ENCODE measurements at places on chromosomes 4 and X. TPM values are rescaled to one million over a fixed set of nuclear protein-coding genes. Genes with fewer than 3 reads are reported as not detected.

Gene IBSP
- not detected for total RNA-seq

Gene USP26
- not detected for total RNA-seq

Gene IL9R
- 0.13 TPM for total RNA-seq

Gene DRD5
- not detected for total RNA-seq

Gene PHOX2B
- not detected for total RNA-seq

Gene HSPA4L
- total RNA-seq = 12.4 TPM

Gene STOX2
- total RNA-seq = 2.4 TPM

Gene CCDC110
- under 0.01 TPM for total RNA-seq

Gene ZCCHC18
- total RNA-seq = not detected

Gene WWC2
- total RNA-seq = 13.4 TPM

Gene SMIM10
- not detected for total RNA-seq
